Dermis lymphatic vessel endothelial cell (primary cell): ENCODE measurements at places on chromosomes 5 and 9. TPM values are rescaled to one million over a fixed set of nuclear protein-coding genes. Genes with fewer than 3 reads are reported as not detected.

FNBP1 gene
- total RNA-seq: 79.2 and 91.4 TPM in 2 replicates

TNFSF15 gene
- 0.26 and 0.76 TPM in 2 replicates for total RNA-seq

BHMT2 gene
- total RNA-seq: 0.86 and 2.7 TPM in 2 replicates

MROH2B gene
- total RNA-seq: not detected in 2 replicates

ENTREP1 gene
- total RNA-seq: 7.6 and 8.0 TPM in 2 replicates

ALDH7A1 gene
- 23.3 and 25.1 TPM in 2 replicates for total RNA-seq

VDAC1 gene
- total RNA-seq: 182 and 284 TPM in 2 replicates

CYFIP2 gene
- total RNA-seq: 2.4 and 5.7 TPM in 2 replicates

TLE1 gene
- total RNA-seq: 59.9 and 79.0 TPM in 2 replicates

MAST4 gene
- total RNA-seq: 17.5 and 20.7 TPM in 2 replicates

SLC45A2 gene
- total RNA-seq: 0.11 TPM in 1 of 2 replicates, not detected in the other

MEGF10 gene
- total RNA-seq: 0.43 and 1.6 TPM in 2 replicates

MUSK gene
- total RNA-seq: not detected in 2 replicates

PCDHB16 gene
- total RNA-seq: 0.33 and 0.69 TPM in 2 replicates

PRRT1B gene
- not detected in 2 replicates for total RNA-seq

GRXCR2 gene
- total RNA-seq: not detected in 2 replicates

C9 gene
- total RNA-seq: 0.09 and 0.11 TPM in 2 replicates

APBA1 gene
- 5.1 and 8.2 TPM in 2 replicates for total RNA-seq

ZNG1F gene
- total RNA-seq: 3.3 and 5.5 TPM in 2 replicates

ADCY2 gene
- total RNA-seq: under 0.01 TPM in 1 of 2 replicates, not detected in the other

ANXA2R gene
- 10.5 and 15.2 TPM in 2 replicates for total RNA-seq

CD72 gene
- total RNA-seq: 0.09 and 0.11 TPM in 2 replicates

URM1 gene
- total RNA-seq: 51.5 and 52.5 TPM in 2 replicates

FSTL4 gene
- total RNA-seq: 0.17 and 0.33 TPM in 2 replicates

PRR16 gene
- under 0.01 and 0.11 TPM in 2 replicates for total RNA-seq

GKAP1 gene
- 1.2 and 2.0 TPM in 2 replicates for total RNA-seq

LCN15 gene
- total RNA-seq: not detected in 2 replicates

ZNF483 gene
- total RNA-seq: 2.4 and 2.9 TPM in 2 replicates

KCTD16 gene
- total RNA-seq: under 0.01 and 0.09 TPM in 2 replicates

ADAMTSL1 gene
- total RNA-seq: 3.9 and 8.7 TPM in 2 replicates

FRMD3 gene
- total RNA-seq: 3.3 and 3.7 TPM in 2 replicates

ACTBL2 gene
- under 0.01 TPM in 1 of 2 replicates, not detected in the other for total RNA-seq

POU5F2 gene
- total RNA-seq: 0.33 and 0.43 TPM in 2 replicates
